Aorta (tissue), 5 donors: ENCODE measurements at places on chromosomes 5 and 9. TPM values are rescaled to one million over a fixed set of nuclear protein-coding genes. Genes with fewer than 3 reads are reported as not detected.

Gene KCNIP1
- total RNA-seq: 0.42 TPM

GRCh38 chr9:131407717-131408195 is 13.9 kb downstream of the PRRC2B start:
- DNase-seq: peak; percentile 48

Gene IL13
- not detected for total RNA-seq

DNA sequence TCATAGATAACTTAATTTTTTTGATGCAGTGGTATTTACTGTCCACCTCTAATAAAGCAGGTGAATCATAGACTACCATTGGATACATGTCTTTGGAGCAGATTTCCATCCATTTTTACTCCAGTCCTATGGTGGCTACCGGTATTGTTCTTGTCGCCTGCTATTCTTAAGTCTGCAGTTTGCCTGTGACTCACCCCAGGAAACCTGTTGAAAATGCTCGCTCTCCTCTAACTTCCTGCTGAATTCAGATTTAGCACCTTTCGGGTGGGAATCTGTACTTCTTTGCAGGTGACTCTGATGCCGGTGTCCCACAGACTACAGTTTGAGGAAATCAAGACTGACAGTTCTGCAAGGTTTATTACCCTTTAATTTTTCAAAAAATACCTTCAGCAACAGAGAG is 58.8 kb upstream of the DHFR start:
- no peak for DNase-seq

DNA sequence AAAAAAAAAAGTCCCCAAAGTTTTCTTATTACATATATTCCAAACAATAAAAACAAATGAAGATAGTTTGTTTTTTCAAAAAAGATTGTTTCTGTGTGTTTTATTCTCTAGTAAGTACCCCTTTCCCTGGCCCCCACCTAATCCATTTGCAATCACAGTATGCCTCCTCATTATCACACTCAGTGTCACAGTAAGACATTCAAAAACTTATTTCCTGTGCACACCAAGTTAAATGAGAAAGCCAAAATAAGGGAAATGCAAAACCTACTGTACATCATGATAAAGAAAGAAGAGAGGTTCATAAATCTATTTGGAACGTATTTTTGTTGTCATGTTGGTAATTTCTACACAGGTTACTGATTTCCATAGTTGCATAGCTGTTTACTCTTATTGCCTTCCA is 62.3 kb downstream of the ST8SIA4 start:
- no peak for DNase-seq

GRCh38 chr5:100647461-100648230 is 112.5 kb downstream of the FAM174A start:
- DNase-seq: peak; percentile 69

Gene ANKRD18B
- not detected for total RNA-seq

- peak; percentile 47 for DNase-seq
Observed at GRCh38 chr9:136852664-136853595, 784 bp downstream of the MAMDC4 start.

DNA sequence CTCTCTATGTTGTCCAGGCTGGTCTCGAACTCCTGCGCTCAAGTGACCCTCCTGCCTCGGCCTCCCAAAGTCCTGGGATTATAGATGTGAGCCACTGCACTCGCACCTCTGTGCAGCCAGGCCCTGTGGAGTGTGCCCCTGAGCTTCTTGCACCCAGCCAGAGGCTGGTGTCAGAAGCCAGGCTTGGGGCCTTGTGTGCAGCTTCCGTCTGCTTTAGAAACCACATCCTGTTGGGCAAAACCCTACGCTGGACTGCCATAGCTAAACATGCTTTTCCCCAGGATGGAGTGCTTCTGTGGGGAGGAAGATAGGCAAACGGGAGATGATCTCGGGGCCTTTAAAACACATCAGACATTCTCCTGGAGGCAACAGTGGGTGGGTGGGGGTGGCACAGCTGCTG is 40.1 kb downstream of the PRRT1B start:
- DNase-seq: no peak

Gene EXD3
- total RNA-seq: 21.9 TPM

Gene SPATA31D4
- not detected for total RNA-seq

DNA sequence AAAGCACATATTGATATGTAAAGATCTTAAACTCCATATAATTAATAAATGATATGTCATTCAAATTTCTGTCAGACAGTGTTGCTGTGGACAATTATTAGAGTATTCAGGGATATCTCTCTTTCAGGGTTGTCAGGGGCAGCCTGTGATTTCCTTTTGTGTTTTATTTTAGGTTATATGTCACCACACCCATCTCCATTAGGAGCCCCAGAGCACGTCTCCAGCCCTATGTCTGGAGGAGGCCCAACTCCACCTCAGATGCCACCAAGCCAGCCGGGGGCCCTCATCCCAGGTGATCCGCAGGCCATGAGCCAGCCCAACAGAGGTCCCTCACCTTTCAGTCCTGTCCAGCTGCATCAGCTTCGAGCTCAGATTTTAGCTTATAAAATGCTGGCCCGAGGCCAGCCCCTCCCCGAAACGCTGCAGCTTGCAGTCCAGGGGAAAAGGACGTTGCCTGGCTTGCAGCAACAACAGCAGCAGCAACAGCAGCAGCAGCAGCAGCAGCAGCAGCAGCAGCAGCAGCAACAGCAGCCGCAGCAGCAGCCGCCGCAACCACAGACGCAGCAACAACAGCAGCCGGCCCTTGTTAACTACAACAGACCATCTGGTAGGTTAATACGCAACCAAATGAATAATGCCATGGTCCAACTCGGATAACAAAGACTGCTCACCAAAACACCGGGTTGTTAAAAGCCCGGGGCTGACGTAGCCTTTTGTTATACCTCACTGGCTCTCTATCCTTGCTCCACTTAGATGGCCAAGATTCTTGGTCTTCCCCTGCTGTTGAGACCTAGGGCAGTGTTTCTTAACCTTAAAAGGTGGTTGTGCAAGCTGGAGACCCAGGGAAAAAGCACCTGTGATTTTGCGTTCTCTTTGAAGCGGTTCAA is 24.4 kb downstream of the SMARCA2 start:
- DNase-seq: peak; percentile 76

Gene SGCD
- total RNA-seq: 31.2 TPM

DNA sequence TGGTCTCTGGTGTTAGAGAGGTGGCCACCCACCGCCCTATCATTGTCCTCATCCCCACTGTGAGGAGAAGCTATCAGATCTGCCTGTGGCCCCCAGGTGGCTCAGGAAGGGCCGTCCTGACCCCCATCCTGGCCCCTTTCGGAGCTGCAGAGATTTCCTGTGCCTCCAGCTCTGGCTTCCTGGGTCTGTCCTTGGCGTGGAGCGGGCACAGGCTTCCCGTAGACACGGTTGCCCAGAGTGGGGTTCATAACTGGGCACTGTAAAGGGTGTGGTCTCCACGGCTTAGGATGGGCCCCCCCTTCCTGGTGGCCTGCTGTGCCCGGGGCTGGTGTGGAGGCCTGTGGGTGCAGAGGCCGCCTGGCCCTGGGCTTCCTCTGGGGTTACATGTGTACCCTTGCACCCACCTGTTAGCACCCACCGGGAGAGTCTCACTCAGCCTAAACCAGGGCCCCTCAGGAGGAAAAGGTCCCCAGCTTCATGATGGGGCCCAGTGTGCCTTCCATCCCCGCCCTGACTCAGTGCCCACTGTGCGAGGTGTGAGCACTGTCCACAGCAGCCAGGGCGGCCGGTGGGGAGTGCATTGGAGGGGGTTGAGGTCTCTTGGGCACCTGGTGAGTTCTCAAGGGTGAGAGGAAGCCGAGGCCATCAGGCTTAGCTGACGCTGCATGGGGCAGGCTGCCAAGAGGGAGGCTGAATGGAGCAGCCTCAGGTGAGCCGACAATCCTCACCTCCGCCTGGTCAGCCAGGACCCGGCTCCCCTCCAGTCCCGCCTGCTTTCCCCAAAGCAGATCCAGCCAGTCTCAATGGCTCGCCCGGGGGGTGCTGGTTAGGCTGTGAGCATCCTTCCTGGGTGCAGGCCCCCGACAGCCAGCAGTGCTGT is 15.3 kb upstream of the AJM1 start:
- DNase-seq: peak; percentile 54

Gene PCDHGA4
- 7.1 TPM for total RNA-seq

DNA sequence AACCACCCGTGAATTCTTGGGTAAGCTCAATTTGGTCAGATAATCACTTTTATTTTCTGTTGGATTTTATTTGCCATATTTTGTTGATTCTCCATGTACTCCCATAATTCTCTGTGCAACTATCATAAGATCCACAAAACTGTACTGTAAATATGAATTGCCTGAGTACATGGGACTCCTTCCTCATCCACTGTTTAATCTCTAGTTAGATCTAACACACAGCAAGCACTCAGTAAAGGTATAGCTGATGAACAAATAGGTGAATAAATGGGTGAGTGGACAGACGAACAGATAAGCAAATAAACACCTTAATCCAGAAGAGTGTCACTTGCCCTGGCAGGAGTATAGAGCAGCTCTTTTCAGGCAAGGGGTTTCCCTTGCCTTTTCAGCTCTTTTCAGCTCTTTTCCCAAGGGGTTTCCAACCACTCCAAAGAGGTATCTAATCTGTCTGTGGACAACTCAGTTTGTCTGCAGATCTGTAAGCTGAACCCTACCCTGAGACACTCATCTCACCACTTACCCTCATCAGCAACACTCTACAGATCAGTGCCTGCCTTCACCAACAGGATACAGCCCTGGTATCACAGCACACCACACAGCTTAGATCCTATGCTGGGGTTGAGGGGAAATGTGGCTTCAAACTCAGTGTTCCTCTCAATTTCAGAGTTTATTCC is 51.2 kb downstream of the SIL1 start:
- DNase-seq: no peak

GRCh38 chr5:126988021-126988569 is 42.3 kb downstream of the MARCHF3 start:
- no peak for DNase-seq

DNA sequence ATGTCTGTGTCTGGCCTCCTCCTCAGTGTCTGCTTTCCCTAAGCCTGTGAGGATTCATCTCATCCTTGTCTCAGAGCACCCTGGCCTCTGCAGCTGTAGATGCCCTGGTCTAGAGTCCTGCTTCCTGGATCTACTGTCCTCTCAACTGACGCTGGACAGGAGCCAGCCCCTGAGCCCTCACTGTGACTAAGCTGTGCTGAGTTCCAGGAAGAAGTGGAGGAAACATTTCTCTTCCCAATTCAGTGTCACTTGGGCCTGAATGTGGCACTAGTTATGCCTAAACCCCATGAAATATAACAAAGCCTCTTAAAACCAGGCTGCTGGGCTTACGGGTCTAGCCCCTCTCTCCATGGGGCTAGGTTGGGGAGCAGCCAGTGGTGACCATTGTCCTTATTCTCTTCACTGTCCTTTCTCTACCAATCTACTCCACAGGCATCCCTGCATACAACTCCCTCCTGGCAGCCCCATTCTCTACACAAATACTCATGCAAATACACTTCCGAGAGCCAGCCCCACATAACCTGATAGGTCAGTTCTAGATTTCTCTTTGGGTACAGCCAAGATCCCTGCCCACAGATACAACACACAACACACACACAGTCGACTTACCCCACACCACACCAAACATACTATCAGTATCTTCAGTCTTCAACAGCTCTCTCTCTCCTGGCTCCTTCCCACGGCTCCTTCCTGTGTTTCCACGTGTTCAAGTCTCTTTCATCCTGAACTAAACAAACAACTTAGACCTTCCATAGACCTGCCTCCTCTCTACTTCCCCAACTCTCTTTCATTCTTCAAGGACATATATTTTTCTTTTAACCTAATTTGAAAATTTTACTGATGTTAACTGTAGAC is 220.8 kb downstream of the SNX18 start:
- peak; percentile 83 for DNase-seq

DNA sequence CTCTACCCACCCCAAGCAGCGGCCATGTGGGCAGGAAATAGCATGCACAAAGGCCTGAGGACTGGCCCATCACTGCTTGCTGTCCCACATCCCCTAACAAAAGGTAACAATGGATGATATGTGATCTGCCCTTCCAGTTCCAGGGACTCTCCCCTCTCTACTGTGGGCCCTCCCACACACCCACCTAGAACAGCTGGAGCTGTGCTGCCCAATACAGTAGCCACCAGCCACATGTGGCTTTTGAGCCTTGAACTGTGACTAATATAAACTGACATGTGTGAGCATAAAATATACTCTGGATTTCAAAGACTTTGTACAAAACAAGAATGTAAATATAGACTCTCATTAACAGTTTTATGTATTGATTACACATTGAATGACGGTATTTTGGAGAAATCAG is 78.1 kb downstream of the C5orf15 start:
- DNase-seq: no peak

DNA sequence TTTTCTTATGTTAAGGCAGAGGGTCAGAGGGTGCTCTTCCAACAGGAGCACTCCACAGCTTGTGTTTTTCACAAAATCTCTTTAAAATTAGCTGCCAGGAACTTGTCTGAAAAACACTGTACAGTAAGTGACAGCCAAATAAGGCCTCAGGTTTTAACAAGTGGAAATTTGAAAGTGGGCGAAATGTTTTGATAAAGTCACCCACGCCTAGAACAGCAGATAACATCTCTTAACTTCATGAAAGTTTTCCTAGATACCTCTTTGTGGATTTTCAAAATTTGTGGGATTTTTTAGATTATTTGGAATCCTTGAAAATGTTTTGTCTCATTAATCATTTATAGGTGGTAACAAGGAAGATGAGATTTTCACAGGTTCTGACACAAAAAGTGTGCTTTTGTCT is 121.3 kb downstream of the PDE4D start:
- no peak for DNase-seq

GRCh38 chr9:123978981-123979380 is 32.6 kb upstream of the LHX2 start:
- DNase-seq: no peak

Gene GBGT1
- total RNA-seq: 28.9 TPM

DNA sequence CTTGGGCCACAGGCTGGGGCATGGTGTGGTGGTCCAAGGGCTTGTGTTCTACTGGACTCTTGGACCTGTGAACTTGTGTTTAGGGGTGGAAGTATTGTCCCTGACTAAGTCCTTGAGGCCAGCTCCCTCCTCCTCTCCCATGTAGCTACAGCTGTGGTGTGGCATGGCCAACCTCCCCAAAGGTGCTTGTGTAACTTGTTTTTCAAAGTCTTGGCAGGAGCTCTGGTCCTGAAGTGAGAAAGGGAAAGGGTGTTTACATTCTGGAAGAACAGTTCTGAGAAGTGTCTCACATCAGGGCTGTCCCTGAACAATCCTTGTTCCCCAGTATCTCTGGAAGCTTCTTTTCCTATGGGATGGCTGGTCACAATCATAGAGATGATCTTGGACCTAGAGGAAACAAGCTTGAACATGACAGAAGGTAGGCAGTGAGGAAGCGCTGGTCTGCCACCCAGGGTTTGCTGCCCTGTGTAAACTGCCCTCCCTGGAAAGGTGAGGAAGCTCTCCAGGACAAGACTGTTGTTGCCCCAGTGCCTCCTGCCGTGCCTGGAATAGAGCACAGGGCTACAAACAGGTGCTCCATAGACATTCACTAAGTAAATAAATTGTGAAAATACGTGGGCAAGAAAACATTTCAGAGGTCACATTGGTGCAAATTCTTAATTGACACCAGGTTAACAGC is 64.6 kb upstream of the KLF9 start:
- no peak for DNase-seq

GRCh38 chr5:130189961-130190360 is 285.7 kb downstream of the CHSY3 start:
- DNase-seq: no peak

- no peak for DNase-seq
Observed at GRCh38 chr5:102139029-102139428, 157.1 kb downstream of the SLCO4C1 start.
